ENCODE measurements at places on chromosomes 2 and 18.

DNA sequence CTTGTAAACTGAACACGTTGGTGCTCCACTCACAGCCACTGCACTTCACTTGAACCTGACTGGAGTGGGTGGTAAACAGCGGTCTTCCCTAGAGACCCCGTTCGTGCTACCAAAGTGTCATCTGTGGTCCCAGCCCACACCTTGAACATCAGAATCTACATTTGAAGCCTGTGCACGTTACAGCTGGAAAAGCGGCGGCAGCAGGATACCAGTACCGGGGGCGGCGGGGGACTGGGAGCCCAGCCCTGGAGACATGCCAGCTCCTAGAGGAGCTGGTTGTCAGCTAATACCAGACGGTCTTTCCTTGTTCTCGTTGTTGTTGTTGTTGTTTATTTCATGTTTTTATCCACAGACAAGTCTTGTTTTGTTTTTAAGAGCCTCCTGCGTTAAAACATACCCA, 156.7 kb downstream of the WDSUB1 start:
- DNase-seq, result no peak

- DNase-seq, result no peak
Observed at GRCh38 chr18:61827591-61827990, 65.2 kb downstream of the RNF152 start.

DNA sequence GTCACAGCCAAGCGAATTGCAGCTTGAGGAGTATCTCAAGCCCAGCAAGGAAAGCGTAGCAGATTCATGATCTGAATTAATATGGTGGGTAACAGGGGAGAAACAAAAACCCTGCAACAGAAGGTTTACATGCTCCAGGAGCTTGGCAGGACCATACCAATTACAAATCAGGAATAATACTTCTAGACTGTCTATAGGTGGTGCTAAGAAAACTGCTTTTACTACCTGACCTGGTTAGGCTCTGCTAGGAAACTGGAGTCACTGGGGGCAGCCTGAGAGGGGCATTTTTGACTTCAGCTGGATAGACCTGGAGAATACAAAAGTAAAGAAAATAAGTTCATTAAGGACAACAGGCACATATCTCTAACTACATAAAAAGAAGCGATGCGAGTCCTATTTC, 24.6 kb upstream of the SPOPL start:
- no peak for DNase-seq

GRCh38 chr2:9885036-9885684, 41.9 kb downstream of the TAF1B start:
- DNase-seq, result no peak

DNA sequence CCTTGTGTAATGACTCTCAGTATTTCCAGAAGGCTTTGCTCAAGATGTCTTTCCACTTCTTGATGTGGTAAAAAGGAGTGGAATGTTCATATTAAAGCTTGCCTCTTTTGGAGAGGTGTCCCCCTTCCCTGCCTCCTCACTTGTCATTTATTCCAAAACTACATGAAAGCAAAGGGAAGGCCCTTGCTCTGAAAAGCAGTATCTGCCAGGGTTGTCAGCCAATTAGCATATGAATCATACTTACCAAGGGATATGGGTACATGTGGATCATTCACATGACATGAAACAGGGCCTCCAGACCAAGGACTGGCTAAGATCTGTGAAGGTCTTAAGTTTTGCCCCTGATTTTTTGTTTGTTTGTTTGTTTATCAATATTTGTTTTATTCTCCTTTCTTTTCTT, 31.3 kb downstream of the ANXA4 start:
- peak; percentile 24 for DNase-seq
